ENCODE measurements at places on chromosomes 16 and 17.

- no peak for DNase-seq
Observed at GRCh38 chr17:61579961-61580360, 11.1 kb downstream of the NACA2 start.

GRCh38 chr17:69967910-69968411 lies 107.1 kb upstream of the KCNJ16 start:
- no peak for DNase-seq

GRCh38 chr16:85047867-85048455 lies 20.4 kb downstream of the KIAA0513 start:
- DNase-seq = no peak

DNA sequence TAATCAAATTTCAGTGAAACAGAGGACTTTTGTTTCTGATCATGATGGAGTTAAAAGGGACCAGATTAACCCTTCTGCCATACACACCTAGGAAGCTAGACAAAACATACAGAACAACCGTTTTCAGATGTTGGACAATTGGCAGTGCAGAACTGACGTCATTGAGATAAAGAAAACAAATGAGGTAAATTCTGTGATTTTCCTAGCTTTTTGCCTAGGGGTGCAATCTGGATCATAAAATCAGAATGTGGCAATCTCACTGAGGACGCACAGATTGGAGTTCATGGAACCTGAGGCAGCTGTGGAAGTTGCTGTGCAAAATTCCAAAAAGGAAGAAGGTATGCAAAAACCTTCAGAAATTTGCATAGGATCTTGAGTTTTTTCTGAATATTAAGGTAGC lies 15.0 kb upstream of the USP32 start:
- no peak for DNase-seq

DNA sequence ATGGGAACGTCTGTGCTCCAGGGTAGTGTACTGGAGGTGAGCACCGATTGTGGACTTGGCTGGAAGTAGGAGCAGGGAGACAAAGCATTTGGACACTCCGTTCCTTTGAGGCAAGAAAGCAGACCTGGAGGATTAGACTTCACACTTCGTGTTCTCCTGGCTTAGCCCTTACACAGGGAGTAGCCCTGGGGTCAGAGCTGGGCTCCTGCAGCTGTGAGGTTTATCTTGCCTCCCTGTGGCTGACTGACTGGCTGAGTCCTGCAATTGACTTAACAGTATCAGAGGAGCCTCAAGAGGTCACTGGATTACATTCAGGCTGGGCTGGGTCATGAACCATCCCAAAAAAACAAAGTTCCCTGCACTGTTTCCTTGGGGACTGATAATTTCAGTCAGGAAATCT lies 37.1 kb downstream of the MPRIP start:
- no peak for DNase-seq

- no peak for DNase-seq
Observed at GRCh38 chr17:36503456-36504155, 17.1 kb downstream of the ZNHIT3 start.

- DNase-seq = peak; percentile 80
Observed at GRCh38 chr17:82297280-82297713, 20.1 kb downstream of the CD7 start.

DNA sequence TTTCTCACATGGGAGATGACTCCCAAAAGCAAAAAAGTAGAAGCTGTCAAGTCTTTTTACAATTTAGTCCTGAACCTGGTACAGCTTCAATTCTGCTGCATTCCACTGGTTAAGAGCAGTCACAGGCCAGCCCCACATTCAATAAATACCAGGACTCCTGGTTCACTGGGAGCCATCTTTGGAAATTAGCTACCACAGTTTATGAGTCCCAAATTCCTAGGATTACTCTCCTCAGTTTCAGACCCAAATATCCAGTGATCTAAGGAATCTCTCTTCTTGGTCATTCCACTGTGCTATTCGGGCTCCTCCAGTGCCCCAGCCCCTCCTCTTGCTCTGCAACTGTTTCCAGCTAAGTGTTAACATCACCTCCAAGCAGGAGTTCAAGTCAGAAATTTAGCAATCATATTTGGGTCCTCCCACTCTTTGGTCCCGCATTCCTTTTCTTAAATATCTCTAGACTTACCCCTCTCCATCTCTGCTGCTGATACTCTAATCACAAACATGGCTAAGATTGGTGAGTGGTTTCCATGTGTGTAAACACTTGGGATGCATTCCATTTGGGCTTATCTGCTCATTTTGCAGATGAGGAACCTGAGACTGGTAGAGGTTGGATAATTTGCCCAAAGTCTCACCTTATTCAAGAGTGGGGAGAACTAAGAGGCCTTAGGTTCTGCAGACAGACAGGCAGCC lies 9.6 kb upstream of the WIPF2 start:
- DNase-seq = no peak

GRCh38 chr17:79801156-79802038 lies 4.5 kb upstream of the CBX8 start:
- DNase-seq = no peak

GRCh38 chr16:1333149-1333812 lies at the start of gene BAIAP3:
BAIAP3 (plus strand) TSS chr16:1333645; CDS start chr16:1338550, 4,905 bp downstream.
- peak; percentile 53 for DNase-seq

DNA sequence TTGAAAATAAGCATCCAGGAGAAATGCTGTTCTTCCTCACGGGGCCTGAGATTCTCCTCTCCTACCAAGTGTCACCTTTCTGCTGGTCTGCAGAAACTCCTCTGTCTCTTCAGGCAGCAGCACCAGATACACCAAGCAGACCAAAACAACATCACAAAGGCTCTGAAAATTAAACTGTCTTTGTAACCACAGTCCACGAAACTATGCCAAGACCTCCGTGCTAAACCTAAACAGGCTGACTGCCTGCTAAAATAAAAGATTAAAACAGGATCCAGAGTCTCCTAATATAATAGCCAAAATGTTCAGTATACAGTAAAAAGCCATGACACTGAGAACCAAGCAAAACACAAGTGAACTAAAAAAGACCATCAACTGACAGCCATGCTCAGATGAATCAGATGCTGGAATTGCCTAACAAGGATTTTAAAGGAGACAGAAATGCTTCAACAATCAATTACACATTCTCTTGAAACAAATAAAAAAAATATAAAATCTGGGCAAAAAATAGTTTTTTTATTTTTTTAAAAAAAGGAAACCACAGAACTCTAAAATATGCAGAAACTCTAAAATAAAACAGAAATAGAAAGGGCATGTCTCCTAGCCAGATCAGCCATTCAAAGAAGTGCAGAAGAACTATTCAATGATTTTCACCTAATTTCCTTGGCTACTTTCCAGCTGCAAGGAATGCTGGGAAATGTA lies 50.3 kb upstream of the TOX3 start:
- DNase-seq = no peak

- no peak for DNase-seq
Observed at GRCh38 chr17:320809-321385, 31.7 kb downstream of the RPH3AL start.

DNA sequence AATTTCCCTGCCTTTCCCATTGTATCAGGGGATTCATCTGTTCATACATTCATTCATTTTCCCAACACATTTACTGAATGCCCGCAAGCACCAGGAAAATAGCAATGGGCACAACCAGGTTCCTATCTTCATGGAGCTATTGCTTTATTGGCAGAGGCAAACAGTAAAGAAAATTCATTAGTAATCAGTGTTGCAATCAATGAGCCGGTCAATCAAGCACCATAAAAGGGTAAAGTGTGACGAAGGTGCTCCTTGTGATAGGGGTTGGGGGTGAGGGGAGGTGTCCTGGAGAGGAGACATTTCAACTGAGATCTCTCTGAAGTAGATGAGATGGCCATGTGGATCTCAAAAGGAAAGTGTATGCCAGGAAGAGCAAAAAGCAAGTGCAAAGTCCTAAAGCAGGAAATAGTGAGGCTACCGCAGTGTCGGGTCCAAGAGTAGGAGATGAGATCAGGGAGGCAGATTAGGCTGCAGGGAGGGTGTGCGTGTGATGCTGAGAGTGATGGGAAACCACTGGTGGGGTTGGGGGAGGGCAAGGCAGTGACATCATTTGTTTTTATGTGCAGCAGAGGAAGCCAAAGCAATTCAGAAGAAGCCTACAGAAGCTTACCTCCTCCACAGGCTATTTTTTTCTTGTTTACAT lies 28.4 kb downstream of the CDH13 start:
- DNase-seq = peak; percentile 79

GRCh38 chr16:2913603-2914002 lies 1.9 kb downstream of the FLYWCH1 start:
- DNase-seq = no peak

DNA sequence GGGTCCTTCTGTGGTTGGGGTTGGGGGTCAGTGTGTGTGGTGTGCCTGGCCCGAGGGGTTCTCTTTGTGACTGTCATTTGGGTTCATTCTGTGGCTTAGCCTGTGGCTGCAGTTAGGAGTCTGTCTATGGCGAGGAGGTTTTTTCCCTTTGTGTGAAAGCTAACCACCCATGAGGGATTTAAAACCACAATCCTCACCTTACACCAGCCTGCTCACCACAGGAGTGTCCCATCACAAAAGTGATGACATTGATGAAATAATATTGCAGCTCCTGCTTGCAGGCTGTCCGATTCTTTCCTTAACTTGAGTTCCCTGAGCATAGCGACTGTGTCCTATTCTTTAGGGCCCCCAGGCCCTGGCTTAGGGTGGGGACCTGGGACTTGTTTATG lies 113.6 kb downstream of the RAP1GAP2 start:
- DNase-seq = peak; percentile 18

DNA sequence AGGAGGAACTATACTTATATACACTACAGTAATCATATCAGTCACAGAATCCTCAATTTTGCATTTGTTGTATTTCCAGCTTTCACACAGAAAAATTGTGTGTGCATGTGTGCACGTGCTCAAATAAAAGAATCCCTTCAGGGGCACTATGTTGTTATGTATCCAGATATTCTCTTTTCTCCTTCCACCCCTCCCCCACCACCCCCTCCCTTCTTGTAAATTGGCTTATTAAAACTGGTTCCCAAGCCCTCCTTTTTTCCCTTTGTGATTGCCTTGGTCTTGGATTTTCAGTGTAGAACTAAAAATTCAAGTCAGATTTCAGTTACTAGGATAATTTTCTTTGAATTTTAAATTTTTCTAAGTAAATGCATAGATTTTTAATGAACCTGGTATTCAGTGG lies 86.3 kb downstream of the WNT3 start:
- DNase-seq = no peak

- DNase-seq = no peak
Observed at GRCh38 chr16:20747030-20747816, 5.6 kb upstream of the THUMPD1 start.

- DNase-seq = no peak
Observed at GRCh38 chr17:16948587-16949376, 23.1 kb downstream of the TNFRSF13B start.

DNA sequence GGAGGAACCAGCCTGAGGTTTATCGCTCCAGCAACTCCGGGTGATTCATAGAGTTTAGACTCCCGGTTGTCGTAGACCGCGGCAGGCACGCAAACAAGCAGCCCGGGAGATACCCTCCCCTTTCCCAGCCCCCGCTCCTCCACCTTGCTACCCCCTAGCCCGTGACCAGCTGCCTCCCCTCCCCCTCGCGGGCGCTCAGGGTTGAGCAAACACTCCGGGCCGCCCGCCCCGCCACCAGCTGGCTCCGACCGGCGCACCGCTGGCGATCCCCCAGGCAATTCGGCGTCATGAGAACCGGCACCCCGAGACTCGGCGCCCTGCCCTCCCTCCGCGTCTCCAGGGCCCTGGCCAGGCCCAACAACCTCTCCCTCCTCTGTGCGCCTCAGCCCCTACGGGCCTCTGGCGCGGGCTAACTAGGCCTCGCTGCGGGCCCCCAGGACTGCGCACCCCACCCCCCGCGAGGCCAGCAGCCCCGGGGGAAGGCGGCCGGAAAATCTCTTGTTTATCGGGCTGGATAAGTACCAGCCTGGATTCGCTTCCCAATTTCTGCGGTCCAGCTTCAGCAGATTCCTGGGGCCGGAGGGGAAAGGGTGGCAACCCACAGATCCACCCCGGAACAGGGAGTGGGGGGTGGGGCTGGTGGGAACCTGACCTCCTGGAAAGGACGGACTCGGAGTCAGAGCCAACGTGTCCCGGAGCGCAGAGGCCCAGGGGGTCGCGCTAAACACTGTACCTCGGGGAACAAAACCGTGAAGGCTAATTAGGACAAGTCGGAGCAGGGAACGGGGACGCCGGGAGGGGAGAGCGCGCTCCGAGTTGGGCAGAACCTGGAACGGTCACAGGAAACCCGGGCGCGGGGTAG lies 951 bp upstream of the GPRC5C start:
- no peak for DNase-seq

GRCh38 chr16:17238285-17239028 lies 232.3 kb downstream of the XYLT1 start:
- DNase-seq = peak; percentile 57

GRCh38 chr17:17351901-17352781 lies 49.0 kb downstream of the NT5M start:
- no peak for DNase-seq

DNA sequence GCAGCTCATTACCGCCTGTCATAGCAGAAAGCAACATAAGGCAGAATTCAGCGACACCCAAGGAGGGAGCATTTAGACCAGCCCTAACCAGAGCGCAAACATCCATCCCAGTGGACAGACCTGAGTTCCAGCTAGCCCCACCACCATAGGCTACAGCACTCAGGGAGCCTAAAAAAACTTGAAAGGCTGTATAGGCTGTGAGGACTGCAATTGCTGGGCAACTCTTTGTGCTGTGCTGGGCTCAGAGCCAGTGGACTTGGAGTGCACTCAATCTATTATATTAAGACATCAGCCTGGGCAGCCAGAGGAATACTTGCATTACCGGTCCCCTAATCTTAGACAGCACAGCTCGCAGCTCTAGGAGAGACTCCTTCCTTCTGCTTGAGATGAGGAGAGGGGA lies 207.3 kb downstream of the KIF2B start:
- no peak for DNase-seq

- DNase-seq = no peak
Observed at GRCh38 chr16:7597677-7598076, 265.0 kb downstream of the RBFOX1 start.

GRCh38 chr16:74954763-74955162 lies 30.2 kb downstream of the WDR59 start:
- DNase-seq = no peak

GRCh38 chr16:83458612-83459011 lies 349.2 kb upstream of the HSBP1 start:
- DNase-seq = no peak

GRCh38 chr17:64627797-64628196 lies 34.3 kb downstream of the SMURF2 start:
- DNase-seq = no peak

DNA sequence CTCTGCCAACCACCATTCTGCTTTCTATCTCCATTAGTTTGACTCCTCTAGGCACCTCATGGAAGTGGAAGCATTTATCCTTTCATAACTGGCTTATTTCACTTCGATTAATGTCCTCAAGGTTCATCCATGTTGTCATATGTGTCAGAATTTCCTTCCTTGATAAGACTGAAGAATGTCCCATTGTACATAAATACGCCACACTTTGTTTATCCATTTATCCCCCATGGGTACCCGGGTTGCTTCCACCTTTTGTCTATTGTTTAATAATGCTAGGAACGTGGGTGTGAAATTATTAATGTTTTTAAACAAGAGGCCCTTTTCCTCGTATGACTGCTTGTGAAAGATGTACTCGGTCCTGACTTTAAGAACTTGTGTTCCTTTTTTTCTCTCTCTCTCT lies 12.9 kb downstream of the MILR1 start:
- no peak for DNase-seq

GRCh38 chr17:58279016-58279711 lies 1.6 kb downstream of the MPO start:
- DNase-seq = no peak

GRCh38 chr16:7338826-7339225 lies 6.2 kb downstream of the RBFOX1 start:
- no peak for DNase-seq

Measured in stimulated activated naive CD8-positive, alpha-beta T cell treated with anti-CD3 and anti-CD28 coated beads, Interleukin-15, amount 100 ng/mL, for 72 hours (primary cell).